ENCODE measurements at places on chromosomes 4 and X.
A peak's percentile ranks its signal among the peaks of the same experiment; 100 is the strongest.

DNA sequence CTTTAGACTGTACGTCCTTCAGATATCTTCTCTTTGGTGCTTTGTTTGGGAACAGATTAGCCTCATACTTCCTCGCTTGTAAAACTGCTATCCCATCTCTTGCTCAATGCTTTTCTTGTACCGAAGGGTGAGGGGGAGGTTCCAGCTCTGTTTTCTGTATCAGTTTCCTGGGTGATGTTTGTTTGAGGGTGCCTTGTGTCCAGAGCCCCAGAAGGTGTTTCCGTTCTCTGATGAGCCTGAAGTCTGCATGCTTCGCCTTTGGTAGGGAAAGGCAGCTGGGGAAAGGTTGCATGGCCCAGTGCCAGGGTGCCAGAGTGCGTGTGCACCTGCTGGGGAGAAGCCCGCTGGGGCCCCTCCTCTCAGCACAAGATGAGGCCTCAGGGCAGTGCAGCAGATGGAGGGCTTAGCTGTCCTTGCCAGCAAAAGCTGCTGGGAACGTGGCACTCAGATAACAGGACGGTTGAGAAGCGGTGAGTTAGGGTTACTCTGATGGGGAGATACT lies 73.7 kb downstream of the TBL1X start:
- DNase-seq, result peak; percentile 83

GRCh38 chrX:107205770-107206696 lies at the start of the genes DNAAF6 and NUP62CL:
Gene DNAAF6, plus strand, starts transcription at chrX:107206611. Its CDS starts 6,265 bp downstream, at chrX:107212876.
Gene NUP62CL, minus strand, starts transcription at chrX:107206433. Its CDS starts 31,287 bp downstream, at chrX:107175146.
- no peak for DNase-seq

DNA sequence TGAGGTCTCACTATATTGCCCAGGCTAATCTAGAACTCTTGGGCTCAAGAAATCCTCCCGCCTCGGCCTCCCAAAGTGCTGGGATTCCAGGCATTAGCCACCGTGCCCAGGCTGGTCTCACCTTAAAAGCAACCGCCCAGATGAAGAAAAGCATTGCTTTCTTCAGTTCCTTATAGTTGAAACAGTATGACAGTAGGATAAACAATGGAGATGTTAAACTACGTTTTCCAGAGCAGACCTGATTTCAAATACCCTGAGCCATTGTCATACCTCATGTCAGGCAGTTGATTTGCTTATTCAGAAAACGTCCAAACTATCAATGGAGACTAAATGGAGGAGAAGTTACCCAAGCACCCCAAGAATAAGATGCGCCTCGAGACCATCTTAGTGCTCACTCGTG lies 26.3 kb upstream of the TMEM131L start:
- DNase-seq, result no peak

DNA sequence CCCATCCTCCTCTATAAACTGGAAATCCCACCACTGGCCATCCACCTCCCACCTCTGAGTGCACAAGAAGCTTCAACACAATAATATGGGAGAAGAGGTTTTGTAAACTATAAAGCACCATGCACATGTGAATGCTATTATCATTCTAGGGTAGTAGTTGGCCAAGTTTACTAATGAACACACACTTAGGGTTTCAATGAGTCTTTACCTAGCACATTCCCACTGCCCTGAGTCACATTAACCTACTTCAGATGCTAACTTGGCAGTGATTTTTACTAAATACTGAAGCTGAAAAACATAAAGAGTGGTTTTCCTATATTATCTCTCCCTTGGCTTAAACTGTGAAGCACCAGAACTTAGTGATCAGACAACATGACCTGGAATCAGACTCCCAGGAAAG lies 93.9 kb downstream of the SH3KBP1 start:
- no peak for DNase-seq

GRCh38 chr4:55311792-55312488 lies 34.1 kb upstream of the SRD5A3 start:
- DNase-seq, result no peak

DNA sequence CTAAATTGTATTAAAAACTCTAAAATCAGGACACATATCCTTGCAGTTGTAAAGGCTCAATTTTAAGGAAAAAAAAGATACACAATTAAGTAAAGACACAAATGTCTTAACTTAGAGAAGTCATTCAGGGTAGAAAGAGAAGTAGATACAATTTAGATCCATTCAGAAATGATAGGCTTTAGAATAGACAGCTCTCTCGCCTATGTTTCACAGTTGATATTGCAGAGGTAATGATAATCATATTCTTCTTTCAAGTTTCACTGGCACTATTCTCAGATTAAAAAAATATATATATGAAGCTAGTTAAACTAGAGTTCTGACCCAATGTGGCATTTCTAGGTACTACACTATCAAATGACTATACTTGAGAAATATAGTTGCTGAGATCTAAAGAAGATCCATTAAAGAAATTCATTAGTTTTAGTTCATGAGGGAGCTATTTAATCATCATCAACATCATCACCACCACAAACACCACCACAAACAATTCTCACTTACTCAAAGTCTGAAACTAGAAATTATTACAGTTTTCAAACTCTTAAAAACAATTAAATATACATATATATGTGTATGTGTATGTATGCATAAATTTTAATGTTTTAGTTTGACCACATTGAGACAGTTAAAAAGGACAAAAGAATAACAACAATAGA lies 93.1 kb downstream of the ANTXR2 start:
- peak; percentile 7 for DNase-seq

DNA sequence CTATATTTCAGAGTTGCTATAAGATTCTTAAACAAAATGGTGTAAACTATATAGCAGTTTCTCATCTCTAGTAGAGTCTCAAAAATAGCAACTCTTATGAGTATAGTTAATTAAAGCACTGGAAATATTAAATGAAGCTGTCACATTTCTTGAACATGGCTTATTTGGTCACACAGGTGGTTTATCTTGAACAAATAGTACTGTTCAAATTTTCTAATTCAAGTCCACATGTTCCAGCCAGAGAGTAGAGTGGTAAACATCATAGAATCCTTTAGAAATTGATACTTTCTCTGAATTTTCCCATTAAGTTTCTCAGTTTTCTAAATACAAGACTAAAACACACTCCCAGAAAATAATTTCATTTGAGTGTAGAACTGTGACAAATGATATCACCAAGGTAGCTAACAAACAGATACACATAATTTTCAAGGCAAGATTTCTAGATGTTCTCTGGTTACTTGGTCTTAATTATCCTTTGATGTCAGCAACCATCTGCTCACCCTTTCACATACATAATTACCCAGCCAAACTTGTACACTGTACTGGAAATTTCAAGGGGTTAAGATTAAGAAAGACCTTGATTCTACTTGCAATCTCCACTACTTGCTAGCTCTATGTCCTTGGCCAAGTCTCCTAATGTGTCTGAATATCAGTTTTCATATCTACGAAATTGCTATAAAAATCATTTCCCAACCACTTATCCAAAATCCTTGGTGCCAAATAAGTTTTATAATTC lies 24.3 kb upstream of the PAK3 start:
- no peak for DNase-seq

GRCh38 chr4:94011190-94011589 lies 182.6 kb downstream of the ATOH1 start:
- no peak for DNase-seq

All from Kasumi-1 (cell line).